ENCODE measurements at places on chromosomes 11 and 22. TPM values are rescaled to one million over a fixed set of nuclear protein-coding genes. Genes with fewer than 3 reads are reported as not detected.

The INSC gene
- total RNA-seq: 0.34 TPM

GRCh38 chr11:66561178-66561974, 7.0 kb downstream of the CTSF start:
- no peak overlapping the region for H3K4me3 ChIP-seq
- no peak for DNase-seq
- no peaks in the 10 kb centered on the region for H3K4me1 ChIP-seq
- H3K36me3 ChIP-seq: no peaks in the 10 kb centered on the region
- H3K27me3 ChIP-seq: peaks cover 16% of the 10 kb centered on the region
- no peak overlapping the region for H3K27ac ChIP-seq

- peaks cover 7% of the 10 kb centered on the region for H3K27me3 ChIP-seq
- H3K36me3 ChIP-seq: peaks cover 58% of the 10 kb centered on the region
- peak; percentile 48 for DNase-seq
- peak overlapping the region; percentile 54 for H3K4me3 ChIP-seq
- H3K4me1 ChIP-seq: peaks cover 100% of the 10 kb centered on the region
- H3K27ac ChIP-seq: peak overlapping the region; percentile 98
These were observed 20.9 kb downstream of the DKK3 start for GRCh38 chr11:11987503-11988022.

DNA sequence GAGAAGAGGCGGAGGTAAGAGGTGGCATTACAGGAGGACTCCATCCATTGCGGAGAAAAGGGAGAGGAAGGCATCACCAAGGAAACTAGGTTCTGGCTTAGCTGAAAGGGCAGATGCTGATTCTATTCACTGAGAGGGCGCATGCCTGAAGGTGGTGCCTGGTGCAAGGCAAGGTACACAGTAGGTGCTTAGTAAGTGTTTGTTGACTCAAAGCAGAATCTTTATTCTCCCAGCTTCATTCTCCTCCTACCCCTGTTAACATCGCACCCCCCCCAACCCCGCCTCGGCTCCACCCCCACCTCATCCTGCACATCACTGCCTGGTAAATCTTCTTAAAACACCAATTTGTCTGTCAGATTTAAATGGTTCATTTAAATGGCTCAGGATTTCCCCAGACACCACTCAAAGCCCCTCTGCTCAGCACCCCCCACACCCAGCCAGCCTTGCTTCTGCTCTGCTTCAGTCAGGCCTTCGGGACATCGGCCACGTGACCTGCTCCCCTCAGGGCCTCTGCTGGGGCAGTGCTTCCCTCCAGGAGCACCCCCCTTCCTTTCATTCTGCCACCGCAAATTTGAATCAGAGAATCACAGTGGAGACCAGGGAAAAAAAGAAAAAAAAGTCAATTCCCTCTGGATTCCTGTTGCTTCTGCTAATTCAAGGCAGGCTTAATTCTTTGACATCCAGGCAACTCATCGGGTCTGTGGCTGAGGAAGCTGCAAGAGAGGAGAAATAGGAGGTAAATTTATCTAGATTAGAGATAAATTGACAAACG, 17.8 kb upstream of the RCN1 start:
- H3K36me3 ChIP-seq: 0 out of 2 replicates have a peak, but pooled peaks cover 8% of the 10 kb centered on the region
- no peak overlapping the region for H3K4me3 ChIP-seq
- H3K27me3 ChIP-seq: peaks cover 18% of the 10 kb centered on the region

DNA sequence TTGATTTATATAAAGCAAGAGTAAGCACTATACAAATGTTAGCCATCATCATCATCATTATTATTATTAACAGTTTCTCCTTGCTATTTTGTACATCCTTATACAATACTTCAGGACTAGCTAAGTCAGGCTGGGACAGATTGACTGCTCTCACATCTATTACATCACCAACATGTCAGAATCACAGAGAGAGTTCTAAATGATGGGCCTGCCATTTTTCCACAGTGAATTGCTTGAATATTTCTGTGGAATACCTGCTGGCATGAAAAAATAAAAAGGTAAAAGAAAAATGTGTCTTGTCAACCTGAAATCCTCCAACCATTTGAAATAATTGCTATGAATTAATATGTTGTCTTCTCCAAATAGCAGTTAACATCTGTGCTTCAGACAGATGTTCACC, 1311.3 kb downstream of the FAM181B start:
- H3K27ac ChIP-seq: no peak overlapping the region
- no peak overlapping the region for H3K4me3 ChIP-seq
- H3K4me1 ChIP-seq: no peaks in the 10 kb centered on the region
- DNase-seq: no peak
- no peaks in the 10 kb centered on the region for H3K27me3 ChIP-seq
